Gastroesophageal sphincter (tissue), 4 donors: ENCODE measurements at places on chromosomes 12 and 14. TPM values are rescaled to one million over a fixed set of nuclear protein-coding genes. Genes with fewer than 3 reads are reported as not detected.

Gene OAS3
- total RNA-seq, result 10.2 TPM

Gene CLMN
- 5.3 TPM for total RNA-seq

Gene GNB3
- 0.45 TPM for total RNA-seq

Gene GLIPR1L2
- total RNA-seq, result 0.93 TPM

Gene RNASE13
- total RNA-seq, result not detected

Gene GYS2
- not detected for total RNA-seq

Gene NRXN3
- total RNA-seq, result 113 TPM

DNA sequence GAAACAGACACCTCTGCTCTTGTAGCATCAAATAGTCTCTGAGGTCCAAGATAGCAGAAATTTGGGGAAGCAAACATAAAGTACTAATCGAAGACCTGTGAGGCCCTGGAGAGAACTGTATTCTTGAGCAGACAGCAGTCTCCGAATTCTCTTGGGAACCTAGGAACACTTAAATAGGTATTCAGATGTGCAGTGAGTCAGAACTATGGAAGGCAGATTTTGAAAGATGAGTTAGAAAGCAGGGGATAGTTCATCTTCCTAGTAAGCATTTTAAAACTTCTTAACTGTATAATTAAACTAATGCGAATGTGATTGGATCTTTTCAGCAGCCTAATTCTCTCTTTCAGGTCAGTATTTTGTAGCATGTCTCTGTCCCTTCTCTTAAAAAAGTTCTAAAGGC, 30.6 kb downstream of the NAA30 start:
- ATAC-seq, result no peak

- no peak for ATAC-seq
Observed at GRCh38 chr12:71448150-71448581, 8.6 kb downstream of the LGR5 start.

DNA sequence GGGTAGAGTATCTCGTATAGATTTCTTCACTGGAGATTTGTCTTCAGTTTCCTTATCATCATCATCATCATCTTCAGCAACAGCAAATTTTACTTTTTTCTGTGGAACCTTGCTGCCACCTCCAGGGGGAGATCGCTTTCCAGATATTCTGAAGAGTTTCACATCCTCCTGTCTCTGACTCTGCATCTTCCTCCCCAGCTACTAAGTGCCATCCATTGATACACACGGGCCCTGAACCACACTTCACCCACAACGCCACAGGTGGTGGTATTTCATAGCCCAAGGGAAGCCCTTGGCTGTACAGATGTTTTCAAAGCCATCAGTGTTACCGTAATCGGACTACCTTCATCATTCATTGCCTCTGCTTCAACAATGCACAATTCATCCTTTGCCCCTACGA, 82.2 kb downstream of the PPP2R5C start:
- ATAC-seq, result no peak

GRCh38 chr12:54349679-54350078, 14.6 kb downstream of the GPR84 start:
- ATAC-seq, result no peak

DNA sequence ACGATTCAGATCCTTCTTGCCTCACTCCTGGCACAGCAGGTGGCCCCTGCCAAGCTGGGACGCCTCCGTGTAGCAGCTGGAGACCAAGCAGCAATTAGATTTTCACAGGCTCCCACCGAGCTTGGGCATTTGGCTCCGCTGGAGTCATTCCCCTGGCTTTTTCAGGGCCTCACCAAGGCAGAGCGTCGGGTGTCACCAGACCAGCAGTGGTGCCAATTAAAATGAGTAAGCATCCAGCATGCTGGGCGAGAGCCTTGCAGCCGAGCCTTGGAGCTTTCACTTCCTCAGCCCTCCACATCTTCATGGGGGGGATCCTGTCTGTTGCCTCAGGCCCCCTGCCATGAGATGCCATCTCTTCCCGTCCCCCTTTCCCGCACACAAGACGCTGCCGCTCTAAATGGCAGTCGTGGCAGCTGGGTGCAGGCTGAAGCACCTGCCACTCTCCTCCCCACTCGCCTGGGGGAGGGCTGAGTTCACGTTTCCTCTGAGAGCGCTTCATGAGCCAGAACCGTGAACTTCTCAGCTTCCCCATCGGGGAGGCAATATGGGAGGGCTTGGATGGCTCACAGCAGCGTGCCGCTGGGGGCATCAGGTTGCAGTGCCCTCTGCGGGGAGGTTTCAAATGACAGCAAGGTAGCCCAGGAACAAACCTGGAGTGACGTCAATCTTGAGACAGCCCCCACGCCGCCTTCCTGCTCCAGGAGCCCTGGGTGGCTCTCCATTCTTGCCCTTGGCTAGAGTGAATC, 11.7 kb downstream of the TPCN1 start:
- peak; percentile 57 for ATAC-seq

DNA sequence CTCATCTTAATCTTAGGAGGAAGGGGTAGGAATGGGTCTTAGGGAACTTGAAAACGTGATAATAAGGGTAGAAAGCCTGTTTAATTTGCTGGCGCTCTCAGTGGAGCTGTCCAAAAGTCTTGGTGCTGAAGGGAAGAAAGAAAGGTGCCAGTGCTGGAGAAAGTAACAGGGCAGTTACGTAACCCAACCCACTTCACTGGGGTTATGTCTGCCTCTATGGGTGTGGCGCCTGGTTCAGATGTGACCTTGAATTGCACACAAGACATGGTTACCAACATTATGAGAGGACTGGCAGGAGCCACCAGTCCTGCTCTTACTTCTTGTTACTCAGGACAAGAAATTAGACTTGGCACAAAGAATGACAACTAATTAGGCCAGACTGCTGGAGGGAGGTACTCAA, 18.6 kb upstream of the GPATCH2L start:
- no peak for ATAC-seq

DNA sequence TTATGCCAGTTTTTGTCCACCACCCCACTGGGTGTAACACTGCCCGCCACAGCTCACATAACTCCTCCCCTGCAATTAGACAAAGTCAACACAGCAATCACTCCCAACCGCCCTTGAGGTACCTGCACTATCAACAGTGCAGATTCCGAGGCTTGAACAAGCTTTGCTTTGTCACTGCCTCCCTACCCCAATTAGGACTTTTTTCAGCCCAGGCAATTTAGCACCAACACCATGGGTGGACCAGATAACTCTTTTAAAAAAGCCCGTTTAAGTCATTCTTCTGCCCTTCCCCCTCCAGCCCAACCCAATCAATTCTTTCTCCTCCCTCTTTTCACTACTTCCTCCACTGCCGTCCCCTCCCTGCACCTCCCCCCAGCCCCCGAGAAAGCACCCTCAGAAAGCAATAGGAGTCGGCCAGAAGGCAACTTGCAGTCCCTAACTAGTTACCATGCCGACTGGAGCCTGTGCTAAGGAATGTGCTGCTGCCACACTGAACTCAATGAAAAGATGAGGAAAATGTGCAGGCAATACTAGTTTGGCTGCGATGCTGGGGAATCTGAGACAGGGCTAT, 45.7 kb upstream of the OTX2 start:
- ATAC-seq, result no peak

- no peak for ATAC-seq
Observed at GRCh38 chr14:72256055-72256454, 323.8 kb downstream of the RGS6 start.

DNA sequence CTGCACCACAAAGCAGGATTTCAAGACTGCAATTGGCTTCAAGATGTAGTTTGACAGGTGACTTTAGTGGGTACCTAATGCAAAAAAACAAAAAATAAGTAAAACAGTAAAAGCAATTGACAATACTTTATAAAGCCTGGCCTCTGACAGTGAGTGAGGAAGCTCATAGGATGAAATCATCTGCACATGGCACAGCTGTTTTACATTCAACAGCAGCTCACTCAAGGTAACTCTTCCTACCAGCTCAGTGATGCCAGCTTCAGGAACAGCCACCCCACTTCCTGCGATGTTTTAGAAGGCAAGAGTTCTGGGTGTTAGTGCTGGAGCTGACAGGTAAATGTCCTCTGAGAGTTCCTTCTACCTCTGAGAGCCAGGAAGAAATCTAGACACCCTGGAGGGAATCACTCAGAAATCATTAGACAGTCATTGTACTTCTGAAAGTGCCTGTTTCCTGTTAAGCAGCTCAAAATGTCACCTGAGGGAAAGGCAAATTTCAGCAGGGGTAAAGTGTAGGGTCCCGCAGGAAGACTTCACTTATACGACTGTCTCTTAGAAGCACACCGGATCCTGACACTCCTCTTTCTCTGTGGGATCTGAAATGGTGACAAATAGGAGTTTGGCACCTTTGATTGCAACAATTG, 99.9 kb downstream of the FOXN3 start:
- no peak for ATAC-seq

GRCh38 chr14:24463017-24463883, 20.7 kb upstream of the SDR39U1 start:
- ATAC-seq, result no peak
